Endodermal cell (in vitro differentiated cells): ENCODE measurements at places on chromosomes 3 and 15.

- no peak for DNase-seq
Observed at GRCh38 chr3:26731843-26732242, 109.3 kb downstream of the LRRC3B start.

GRCh38 chr3:50241713-50242380, 5.8 kb downstream of the GNAI2 start:
- no peak for DNase-seq

DNA sequence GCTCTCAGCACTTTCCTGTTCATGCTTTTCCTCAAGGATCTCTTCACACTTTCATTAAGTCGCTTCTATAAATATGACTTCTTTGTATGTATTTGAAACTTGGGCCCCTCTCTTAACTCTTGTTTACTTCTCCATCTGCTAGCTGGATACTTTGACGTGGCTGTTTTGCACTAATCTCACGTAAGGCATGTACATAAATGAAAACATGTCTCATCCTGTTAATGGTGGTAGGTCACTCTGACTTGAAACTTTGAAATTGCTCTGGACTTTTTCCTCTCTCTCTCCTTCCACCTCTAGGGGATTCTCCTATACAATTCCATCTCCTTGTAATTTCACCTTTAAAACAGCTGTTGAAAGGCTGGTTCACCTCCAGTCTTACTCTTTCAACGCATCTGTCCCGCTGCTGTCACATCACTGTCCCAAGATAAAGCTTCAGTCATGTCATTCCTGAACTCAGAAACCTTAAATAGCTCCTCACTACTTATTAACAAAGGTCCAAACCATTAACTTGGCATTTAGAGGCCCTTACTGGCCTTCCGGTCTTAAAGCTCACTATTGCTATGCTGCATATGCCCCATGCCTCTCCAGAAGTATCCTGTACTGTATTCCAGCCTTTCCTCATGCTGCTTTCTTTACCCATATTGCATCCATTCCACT, 1.2 kb downstream of the BLOC1S6 start:
- DNase-seq = no peak

- DNase-seq = no peak
Observed at GRCh38 chr3:165503825-165504224, 307.6 kb upstream of the SLITRK3 start.

- DNase-seq = no peak
Observed at GRCh38 chr3:56190771-56191305, 277.4 kb downstream of the ERC2 start.
